Stimulated activated CD4-positive, alpha-beta T cell treated with anti-CD3 and anti-CD28 coated beads, Interleukin-4, amount 100 ng/mL, for 24 hours (primary cell): ENCODE measurements at places on chromosomes 1 and 21.

DNA sequence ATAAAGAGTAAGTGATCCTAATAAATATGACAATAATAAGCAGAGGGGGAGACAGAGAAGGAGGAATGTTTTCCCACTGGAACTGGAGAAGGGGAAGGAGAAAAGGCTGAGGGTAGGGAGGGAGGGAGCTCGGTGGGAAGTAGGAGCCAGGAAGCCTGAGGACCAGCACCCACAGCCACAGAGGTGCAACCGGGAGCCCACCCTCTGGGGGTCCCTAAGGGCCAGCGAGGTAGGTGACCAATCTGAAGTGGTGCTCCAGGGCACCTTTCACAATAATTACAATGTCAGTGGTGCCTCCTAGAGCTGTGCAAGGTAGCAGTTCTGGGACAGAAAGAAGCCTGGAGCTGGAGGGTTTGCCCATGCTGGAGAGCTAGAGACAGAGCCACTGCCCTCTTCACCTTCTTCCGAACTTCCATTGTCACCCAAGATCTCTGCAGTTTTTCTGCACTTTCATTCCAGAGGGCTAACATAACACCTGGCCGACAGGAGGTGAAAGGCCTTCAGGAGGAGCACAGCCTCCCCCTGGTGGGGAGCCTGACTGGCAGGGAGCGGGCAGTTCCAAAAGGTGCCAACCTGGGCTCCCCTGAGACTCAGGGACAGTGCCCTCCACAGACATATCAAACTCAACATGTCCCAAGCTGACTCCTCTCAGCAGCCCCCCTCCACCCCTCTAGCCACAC, 4.1 kb upstream of the AHCYL1 start:
- DNase-seq, result no peak

- no peak for DNase-seq
Measured at GRCh38 chr1:228530086-228530758, 43.0 kb downstream of the RNF187 start.

DNA sequence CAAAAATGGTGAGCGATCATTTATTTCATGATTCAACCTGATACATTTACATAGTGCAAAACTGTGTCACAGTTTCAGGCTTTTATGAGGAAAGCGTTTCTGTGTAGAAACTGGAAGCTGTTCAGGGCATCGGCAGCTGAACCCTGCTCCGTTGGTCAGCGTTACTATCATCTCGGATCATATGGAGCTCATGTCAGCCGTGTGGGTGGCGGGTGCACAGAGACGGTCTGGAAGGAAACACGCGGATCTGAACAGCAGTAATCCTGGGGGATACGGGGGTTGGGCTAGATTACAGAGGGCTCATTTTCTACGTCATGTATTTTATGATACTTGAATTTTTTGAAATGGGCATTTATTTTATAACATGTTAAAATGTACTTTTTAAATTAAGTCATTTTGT, 15.1 kb downstream of the C1orf174 start:
- DNase-seq, result no peak

DNA sequence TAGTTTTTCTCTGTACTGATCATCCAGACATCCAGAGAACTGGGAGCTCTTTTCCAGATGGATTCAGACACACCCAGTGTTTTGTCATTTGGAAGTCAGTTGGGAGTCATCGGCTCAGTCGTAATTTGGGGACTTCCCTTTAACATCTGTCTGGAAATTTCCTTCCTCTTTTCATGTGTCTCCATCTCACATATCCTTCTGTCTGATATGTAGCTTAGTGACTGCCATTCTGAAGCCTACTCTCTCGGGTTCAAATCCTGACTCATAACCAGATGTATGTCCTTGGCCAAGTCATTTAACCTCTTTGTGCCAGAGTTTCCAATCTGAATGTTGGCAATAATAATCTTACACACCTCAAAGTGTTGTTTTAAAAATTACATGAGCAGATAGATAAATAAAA, 3.0 kb downstream of the MORC3 start:
- DNase-seq, result no peak

DNA sequence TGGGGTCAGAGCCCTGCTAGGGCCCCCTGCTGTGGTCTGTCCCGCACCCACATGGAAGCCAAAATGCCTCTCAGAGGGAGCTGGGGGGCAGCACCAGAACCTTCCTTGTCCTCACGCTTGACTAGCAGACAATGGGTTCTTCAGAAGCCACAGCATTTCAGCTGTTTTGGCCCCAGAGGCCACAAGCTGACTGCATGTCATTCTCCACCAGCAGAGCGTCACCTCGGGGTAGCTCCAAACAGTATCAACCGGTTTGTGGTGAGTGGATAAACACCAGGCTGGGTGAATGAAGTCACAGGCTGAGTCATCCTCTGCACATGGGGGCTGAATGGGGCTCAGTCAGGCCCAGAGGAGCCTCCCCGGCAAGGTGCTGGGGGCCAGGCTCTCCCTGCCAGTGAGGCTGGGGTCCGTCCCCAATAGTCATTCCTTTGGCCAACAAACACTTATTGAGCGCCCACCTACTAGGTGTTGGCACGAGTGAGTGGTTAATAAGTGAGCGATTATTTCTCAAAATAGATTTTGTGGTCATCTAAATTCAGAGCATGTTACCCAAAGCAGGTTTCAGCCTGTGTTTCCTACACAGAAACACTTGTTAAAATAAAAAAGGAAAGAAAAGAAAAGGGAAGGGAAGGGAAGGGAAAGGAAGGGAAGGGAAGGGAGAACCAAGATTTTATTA, 9.1 kb downstream of the OLIG1 start:
- DNase-seq, result peak; percentile 17

GRCh38 chr1:217048104-217048707, 325.0 kb upstream of the ESRRG start:
- no peak for DNase-seq

DNA sequence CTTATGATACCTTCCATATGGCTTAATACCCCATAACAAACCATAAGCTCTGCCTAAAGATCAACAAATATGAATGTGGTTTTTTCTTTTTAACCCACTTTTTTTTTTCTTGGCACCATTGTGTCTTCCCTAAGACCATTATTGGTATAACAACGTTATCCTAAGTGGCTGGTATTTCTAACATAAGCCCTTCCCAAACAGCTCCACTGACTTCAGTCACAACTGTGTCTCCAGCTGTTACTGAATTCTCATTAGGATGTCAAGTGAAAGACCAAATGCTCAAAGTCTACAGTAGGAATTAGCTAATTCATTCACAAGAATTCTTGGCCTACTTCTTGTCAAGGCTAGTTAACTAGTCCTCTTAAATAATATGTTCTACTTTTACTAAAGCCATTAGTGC, 4.2 kb upstream of the RXRG start:
- DNase-seq, result no peak

DNA sequence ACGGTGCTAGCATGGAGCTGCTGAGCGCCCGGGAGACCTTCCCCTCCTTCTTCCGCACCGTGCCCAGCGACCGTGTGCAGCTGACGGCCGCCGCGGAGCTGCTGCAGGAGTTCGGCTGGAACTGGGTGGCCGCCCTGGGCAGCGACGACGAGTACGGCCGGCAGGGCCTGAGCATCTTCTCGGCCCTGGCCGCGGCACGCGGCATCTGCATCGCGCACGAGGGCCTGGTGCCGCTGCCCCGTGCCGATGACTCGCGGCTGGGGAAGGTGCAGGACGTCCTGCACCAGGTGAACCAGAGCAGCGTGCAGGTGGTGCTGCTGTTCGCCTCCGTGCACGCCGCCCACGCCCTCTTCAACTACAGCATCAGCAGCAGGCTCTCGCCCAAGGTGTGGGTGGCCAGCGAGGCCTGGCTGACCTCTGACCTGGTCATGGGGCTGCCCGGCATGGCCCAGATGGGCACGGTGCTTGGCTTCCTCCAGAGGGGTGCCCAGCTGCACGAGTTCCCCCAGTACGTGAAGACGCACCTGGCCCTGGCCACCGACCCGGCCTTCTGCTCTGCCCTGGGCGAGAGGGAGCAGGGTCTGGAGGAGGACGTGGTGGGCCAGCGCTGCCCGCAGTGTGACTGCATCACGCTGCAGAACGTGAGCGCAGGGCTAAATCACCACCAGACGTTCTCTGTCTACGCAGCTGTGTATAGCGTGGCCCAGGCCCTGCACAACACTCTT, 1.1 kb downstream of the TAS1R3 start:
- DNase-seq, result no peak

DNA sequence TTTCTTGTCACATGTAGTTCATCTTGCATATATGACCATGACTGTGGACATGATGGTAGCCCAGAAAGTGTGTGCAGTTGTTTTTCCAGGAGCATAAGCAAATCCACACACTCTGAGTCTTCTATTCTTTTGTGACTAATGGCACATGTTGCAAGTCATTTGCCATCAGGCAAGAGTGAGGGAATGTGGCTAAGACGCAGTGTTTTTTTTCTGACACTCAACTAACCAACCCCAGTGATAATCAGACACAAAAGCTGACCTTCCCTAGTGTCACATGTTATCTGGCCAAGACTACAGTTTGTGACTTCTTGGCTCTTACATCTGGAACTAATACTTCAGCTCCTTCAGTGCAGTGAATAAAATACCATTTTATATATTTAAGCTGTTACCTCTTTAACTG, 108.8 kb downstream of the ITSN1 start:
- no peak for DNase-seq

GRCh38 chr1:26478988-26479387, 6.7 kb downstream of the HMGN2 start:
- DNase-seq, result no peak

DNA sequence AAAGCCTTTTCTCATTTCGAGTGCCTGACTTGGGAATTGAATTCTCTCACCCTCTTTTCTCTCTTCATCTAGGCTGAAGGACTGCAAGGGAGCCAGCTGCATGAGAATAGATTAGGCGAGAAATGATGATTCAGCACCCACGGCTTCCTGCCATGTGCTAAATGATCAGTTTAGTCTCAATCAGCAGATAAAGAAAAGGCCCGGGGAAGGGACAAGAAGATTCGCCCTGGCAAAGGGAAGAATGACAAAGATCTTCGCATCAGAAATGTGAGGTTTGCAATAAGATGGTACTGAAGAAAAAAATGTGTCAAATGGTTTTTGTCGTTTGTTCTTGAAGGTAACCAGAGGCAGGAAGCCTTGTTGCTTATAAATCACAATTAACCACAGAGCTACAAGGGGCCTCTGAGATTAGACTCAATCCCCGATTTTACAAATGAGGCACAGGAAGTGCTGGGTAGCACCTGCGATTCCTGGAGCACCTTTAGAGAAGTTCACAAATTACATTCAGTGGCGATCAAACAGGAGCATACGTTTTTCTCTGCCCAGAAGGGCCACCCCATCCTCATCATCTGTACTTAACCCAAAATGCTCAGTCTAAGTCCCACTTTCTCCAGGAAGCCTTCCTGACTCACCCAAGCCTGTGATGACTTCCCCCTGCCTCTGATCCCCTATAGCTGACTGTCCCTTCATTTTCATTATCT, 183.4 kb downstream of the ZNF281 start:
- DNase-seq, result peak; percentile 28

DNA sequence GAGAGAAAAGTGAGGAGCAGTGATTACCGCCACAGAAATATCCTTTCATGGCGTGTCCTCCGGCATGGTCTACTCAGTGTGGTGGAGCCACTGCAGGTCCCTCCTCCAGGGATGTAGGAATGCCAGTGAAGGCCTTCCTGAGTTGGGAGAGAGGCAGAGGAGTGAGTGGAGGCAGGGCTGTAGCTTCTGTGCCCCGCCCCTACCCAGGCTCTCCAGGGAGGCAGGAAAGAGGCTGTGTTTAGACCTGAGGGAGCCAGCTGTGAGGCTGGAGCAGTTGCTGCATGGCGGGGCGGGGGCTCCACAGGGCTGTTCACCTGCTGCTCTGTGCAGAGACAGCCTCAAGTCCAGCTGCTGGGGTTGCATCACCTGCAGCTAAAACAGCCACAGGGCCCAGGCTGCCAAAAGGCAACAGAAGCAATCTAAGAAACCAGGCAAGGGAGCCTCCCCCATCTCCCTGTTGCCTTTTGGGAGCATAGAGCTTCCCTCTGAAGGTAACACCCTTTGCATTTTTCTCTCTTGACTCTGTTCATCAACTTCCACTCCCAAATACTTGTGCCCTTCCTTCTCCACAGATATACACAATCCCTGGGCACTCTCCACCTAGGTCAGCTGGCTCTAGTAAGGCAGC, 801 bp upstream of the ANXA9 start:
- DNase-seq, result no peak

DNA sequence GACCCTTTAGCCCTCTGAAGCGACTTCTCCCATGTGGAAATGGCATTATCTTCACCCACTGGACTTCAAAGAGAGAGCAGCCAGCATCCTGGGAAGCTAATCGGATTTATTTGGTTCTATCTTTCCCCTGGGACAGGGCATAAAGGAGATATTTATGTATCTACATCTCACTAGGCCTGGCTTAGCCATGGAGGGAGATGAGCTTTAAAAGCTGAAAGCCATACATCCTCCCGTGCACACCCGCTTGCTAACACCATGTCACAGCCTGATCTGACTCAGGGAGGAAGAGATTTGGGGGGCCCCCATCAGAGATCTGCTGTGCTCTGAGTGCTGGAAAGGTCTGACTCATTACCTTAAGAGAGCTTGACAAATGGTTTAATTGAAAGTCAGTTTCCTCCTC, 155.9 kb downstream of the PLXNA2 start:
- DNase-seq, result no peak

DNA sequence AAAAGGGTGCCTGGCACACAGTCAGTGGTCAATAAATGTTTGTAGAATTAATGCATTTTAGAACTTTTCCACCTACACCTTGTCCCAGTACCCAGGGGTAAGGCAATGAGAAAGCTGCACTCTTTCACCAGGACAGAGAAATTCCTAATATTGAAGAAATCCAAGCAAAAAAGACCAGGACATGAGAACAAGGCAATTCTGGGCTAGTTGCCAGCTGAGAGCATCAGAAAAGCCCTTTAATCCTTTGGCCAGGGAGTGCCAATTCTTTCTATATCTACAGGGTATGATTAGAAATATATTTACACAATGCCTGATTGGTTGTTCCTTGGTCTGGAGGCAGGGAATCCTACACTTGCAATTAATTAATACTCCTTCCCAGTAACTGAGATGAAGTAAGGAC, 492.4 kb upstream of the NFIA start:
- DNase-seq, result no peak

DNA sequence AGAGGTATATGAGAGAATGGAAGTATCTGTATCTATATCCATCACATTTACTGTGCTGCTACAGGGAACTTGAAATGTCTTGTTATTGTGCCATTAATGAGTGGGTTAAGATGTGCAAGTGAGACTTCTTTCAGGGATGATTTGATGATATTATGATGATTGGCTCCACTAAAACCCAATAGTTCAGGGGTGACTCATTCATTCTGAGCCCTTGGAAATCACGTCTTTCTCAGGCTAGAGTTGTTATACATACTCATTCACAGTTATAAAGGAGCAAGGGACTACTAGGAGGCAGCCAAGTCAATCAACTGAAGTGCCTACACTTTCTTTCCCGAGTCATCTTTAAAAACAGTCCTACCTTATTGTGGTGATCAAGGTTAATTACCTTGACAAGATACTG, 1109.8 kb upstream of the B3GALT2 start:
- DNase-seq, result no peak

- no peak for DNase-seq
Measured at GRCh38 chr1:44293761-44294315, 61.2 kb downstream of the ERI3 start.
